ENCODE measurements at places on chromosomes 16 and 17. TPM values are rescaled to one million over a fixed set of nuclear protein-coding genes. Genes with fewer than 3 reads are reported as not detected.

DNA sequence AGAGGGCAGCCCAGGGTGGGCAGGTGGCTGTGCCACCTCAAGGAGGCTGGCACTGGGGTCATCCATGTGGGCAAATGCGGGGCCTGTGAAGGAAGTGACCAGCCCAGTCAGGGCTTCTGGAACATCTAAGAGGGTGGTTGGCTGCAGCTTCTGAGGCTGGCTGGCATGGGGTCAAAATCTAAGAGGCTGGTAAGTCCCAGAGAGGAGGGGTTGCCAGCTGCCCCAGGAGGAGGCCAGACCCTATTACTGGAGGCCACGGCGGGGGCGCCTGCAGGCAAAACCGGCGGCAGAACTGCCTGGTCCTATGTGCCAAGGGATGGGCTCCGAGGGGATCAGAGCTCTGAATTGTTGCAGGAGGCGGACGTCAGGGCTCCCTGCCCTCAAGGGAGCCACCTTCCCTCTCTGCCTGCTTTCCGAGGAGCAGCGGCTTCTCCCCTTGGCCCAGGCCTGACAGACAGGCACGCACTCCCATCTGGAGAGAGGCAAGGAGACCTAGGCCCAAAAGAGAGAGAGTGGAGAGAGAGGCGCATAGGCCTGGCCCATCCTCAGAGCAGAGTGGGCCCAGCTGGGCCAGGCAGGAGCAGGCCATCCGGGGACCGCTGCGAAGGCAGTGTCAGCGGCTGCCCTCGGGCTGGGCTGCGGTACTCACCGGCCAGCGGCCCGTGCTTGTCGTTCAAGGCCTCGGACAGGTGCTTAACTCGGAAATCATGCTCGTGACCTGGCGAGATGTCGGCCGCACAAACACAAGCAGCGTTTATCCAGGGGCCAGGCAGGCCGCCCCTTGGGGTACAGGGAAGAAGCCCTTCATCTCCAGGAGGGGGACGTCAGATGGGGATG lies 10.9 kb downstream of the ZACN start:
- H3K36me3 ChIP-seq = peaks cover 50% of the 10 kb centered on the region
- no peaks in the 10 kb centered on the region for H3K27me3 ChIP-seq
- H3K4me3 ChIP-seq = no peak overlapping the region
- no peak overlapping the region for H3K27ac ChIP-seq
- peaks cover 6% of the 10 kb centered on the region for H3K4me1 ChIP-seq
- DNase-seq = no peak

GPR139 gene
- total RNA-seq = not detected

DNA sequence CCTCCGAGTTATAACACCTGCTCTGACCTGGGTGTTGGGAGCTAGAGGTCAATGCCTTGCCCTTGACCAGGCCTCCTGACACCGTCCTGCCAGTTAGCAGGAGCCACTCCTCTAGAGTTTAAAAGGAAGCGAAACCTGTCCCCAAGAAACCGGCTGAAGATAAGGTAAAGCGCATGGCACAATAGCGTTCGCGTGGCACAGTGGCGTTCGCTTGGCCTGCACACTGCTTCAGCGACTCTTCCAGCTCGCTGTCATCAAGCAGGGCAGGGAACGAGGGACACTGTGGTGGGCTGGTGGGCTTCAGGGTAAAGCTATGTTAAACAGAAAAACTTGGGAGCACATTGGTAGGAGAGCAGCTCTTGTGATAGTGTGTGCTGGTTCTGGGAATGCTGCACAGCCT lies 28.2 kb upstream of the ETV4 start:
- no peaks in the 10 kb centered on the region for H3K36me3 ChIP-seq
- no peak overlapping the region for H3K4me3 ChIP-seq
- no peak overlapping the region for H3K27ac ChIP-seq
- DNase-seq = no peak
- H3K27me3 ChIP-seq = peaks cover 6% of the 10 kb centered on the region

- H3K27me3 ChIP-seq = no peaks in the 10 kb centered on the region
- no peak overlapping the region for H3K27ac ChIP-seq
- peaks cover 2% of the 10 kb centered on the region for H3K36me3 ChIP-seq
- peaks cover 20% of the 10 kb centered on the region for H3K4me1 ChIP-seq
These were observed 4.2 kb upstream of the MRM1 start for GRCh38 chr17:36597226-36597625.

DNA sequence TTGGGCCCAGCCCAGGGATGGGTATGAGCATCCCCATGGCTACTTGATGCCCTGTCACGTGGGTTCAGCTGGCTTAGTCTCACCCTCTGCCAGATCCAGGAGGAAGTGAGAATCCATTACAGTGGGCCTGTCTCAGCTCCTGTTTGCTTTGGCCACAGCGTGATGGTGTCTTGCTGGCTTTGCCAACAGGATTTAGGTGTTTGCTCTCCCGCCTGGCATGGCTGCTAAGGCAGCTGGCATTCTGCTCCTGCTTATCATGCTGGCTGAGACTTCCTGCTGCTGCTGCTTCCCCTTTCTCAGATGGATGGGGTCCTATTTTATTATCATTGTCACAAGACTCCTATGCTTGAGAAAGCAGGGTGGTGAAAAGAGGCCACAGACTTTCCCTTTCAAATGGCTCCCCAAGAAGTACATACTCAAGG lies 28.3 kb upstream of the HOXB13 start:
- no peaks in the 10 kb centered on the region for H3K36me3 ChIP-seq
- H3K4me1 ChIP-seq = no peaks in the 10 kb centered on the region
- H3K27me3 ChIP-seq = peaks cover 76% of the 10 kb centered on the region
- DNase-seq = no peak

TLCD1 gene
- 1.4 TPM for total RNA-seq

CD7 gene
- 140 TPM for total RNA-seq

DNA sequence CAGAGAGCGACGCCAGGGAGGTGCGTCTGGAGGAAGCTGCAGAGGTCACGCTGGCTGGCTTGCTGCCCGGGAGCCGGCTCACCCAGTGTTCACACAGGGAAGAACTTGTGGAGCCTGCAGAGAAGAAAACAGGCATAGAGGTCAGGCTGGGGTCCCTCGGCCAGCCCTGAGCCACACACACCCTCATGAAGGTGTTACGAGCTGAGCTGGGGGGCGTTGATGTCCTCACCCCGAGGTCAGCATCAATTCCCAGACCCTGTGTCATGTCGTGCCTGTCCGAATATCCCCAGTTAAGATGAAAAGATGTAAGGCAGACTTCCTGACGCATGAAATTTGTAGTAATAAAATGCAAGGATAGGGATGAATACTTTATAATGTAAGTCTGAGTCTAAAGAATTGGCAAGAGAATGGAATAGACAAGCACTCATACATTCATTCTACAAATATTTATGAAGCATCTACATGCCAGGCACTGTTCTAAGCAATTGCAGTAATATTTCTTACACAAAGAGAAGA lies 77.1 kb downstream of the USP31 start:
- no peak for DNase-seq
- H3K27me3 ChIP-seq = no peaks in the 10 kb centered on the region
- H3K36me3 ChIP-seq = peaks cover 7% of the 10 kb centered on the region
- no peak overlapping the region for H3K27ac ChIP-seq
- no peaks in the 10 kb centered on the region for H3K4me1 ChIP-seq
- no peak overlapping the region for H3K4me3 ChIP-seq

PMFBP1 gene
- total RNA-seq = 1.5 TPM

FSCN2 gene
- total RNA-seq = 0.50 TPM

LCMT1 gene
- 39.0 TPM for total RNA-seq

GRCh38 chr17:31803494-31804213 lies 55.4 kb downstream of the COPRS start:
- no peak overlapping the region for H3K27ac ChIP-seq
- H3K27me3 ChIP-seq = peaks cover 5% of the 10 kb centered on the region
- H3K4me3 ChIP-seq = no peak overlapping the region
- H3K36me3 ChIP-seq = no peaks in the 10 kb centered on the region

DNA sequence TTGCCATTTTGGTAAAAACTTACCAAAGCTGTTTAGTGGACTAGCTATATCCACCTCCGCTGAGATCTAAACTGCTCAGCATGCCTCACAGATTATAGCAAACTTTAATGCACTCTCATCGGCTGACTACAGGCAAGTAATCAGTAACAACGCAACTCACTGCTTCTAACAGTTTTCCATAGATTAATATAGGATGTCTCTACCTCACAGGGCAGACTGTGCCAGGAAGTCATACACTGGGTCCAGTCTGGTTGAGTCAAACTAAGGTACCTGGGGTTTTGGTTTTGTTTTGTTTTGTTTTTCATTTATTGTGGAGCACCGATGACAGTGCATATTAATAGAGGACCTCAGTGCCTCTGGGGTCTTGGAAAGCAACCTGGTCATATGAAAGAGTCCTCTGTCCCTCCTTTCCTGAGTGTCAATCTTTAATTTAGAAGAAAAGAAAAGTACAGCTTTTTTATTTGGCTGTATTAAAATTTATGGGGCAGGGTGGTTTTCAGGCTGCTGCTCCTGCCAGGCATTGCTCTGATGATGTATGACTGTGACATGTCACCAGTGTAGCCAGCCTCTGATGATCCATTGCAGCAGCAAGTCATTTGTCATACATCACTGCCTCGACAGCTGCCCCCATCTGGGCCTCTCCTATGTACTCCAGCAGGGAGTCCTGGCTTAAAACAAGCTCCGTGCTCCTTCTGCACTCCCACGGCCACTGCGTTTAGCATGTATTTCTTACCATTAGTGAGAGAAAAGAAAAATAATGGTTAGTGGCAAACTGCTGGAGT lies 854.1 kb downstream of the KCNJ2 start:
- no peaks in the 10 kb centered on the region for H3K27me3 ChIP-seq
- DNase-seq = no peak
- H3K4me3 ChIP-seq = no peak overlapping the region
- H3K4me1 ChIP-seq = no peaks in the 10 kb centered on the region

- H3K4me3 ChIP-seq = no peak overlapping the region
- no peaks in the 10 kb centered on the region for H3K36me3 ChIP-seq
- no peak overlapping the region for H3K27ac ChIP-seq
These were observed 3.7 kb upstream of the CACNA1H start for GRCh38 chr16:1149101-1149636.

KCNG4 gene
- not detected for total RNA-seq

CIITA gene
- total RNA-seq = 48.5 TPM

DNA sequence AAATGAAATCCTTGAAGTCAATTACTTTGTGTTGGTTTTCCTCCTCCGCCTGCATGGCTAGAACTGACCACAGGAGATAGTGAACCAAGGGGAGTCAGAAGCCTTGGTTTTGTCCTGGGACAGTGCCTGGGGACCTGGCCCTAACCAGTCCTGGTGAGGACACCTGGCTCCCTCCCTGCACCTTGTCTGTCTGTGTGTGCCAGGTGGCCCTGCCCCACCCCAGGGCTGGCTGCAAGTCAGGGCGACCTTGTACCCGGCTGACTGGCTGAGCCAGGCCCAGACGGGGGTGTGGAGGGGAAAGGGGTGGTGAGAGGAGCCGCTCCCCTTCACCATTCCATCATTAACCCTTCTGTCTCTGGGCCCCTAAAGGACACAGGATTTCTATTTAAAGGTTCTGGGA lies 3.4 kb downstream of the RAPGEFL1 start:
- H3K36me3 ChIP-seq = peaks cover 11% of the 10 kb centered on the region
- H3K27me3 ChIP-seq = no peaks in the 10 kb centered on the region
- H3K27ac ChIP-seq = no peak overlapping the region

DNA sequence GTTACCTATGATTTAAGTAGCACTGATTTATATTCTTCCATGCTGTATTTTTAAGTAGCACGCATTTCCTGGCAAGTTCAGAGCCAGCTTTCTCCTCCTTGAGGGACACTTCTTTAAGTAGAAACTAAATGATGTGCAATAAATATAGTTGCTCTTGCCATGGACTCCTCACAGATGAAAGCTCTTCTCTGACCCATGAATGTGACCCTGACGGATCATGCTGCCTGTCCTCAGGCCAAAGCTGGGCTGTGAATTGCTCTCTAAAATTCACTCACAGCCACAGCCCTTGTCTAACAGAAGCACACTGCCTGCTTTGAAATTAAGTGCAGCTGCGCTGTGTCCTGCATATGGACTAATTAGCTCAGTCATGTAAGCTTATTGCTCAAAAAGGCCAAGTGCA lies 438.8 kb downstream of the PMP22 start:
- no peak for DNase-seq
- no peaks in the 10 kb centered on the region for H3K27me3 ChIP-seq
- no peaks in the 10 kb centered on the region for H3K4me1 ChIP-seq

- DNase-seq = peak; percentile 70
- H3K27me3 ChIP-seq = peaks cover 7% of the 10 kb centered on the region
- H3K36me3 ChIP-seq = no peaks in the 10 kb centered on the region
- no peaks in the 10 kb centered on the region for H3K4me1 ChIP-seq
These were observed 15.4 kb upstream of the KATNB1 start for GRCh38 chr16:57720142-57720575.

GRCh38 chr16:180101-180675 lies at the start of gene HBQ1:
HBQ1 (plus strand) TSS chr16:180459; CDS start chr16:180487, 28 bp downstream.
- H3K36me3 ChIP-seq = peaks cover 2% of the 10 kb centered on the region
- no peak within 1 kb of the TSS for H3K27ac ChIP-seq
- H3K4me3 ChIP-seq = peak within 1 kb of the TSS; percentile 35
- peaks cover 30% of the 10 kb centered on the region for H3K27me3 ChIP-seq
- DNase-seq = no peak

GRCh38 chr16:84670063-84670462 lies 21.8 kb downstream of the KLHL36 start:
- DNase-seq = no peak
- peaks cover 7% of the 10 kb centered on the region for H3K27me3 ChIP-seq
- peaks cover 9% of the 10 kb centered on the region for H3K36me3 ChIP-seq
- H3K27ac ChIP-seq = no peak overlapping the region
- peaks cover 9% of the 10 kb centered on the region for H3K4me1 ChIP-seq

ARHGAP27 gene
- 84.4 TPM for total RNA-seq

GRCh38 chr16:79613009-79613408 lies 12.5 kb upstream of the MAF start:
- peaks cover 2% of the 10 kb centered on the region for H3K27me3 ChIP-seq
- H3K4me3 ChIP-seq = no peak overlapping the region
- H3K36me3 ChIP-seq = peaks cover 6% of the 10 kb centered on the region
- DNase-seq = no peak

- H3K36me3 ChIP-seq = no peaks in the 10 kb centered on the region
- no peak for DNase-seq
- H3K4me3 ChIP-seq = no peak overlapping the region
These were observed 183.2 kb downstream of the CYB561 start for GRCh38 chr17:63262751-63263476.

DNA sequence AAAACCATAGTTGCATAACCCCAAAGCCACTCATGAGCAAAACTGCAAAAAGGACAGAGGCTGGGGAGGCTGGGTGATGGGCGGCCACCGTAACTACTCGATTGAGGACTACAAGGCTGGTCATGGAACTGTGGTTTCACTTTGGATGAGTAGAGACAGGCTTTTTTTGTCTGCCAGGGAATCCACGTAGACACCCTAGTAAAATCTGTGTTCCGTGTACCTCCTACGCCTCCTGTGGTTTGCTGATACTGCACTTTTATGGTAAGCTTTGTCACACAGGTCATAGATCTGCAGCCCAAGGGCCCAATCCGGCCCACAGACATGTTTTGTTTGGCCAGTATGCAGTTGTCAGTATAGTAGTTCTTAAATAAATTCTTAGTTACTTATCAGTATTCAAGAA lies 2.2 kb upstream of the TLCD3B start:
- no peaks in the 10 kb centered on the region for H3K36me3 ChIP-seq
- peaks cover 25% of the 10 kb centered on the region for H3K4me1 ChIP-seq
- DNase-seq = no peak
- no peak overlapping the region for H3K27ac ChIP-seq
- H3K27me3 ChIP-seq = peaks cover 35% of the 10 kb centered on the region
- H3K4me3 ChIP-seq = no peak overlapping the region

VWA3A gene
- 0.18 TPM for total RNA-seq

FBXW10 gene
- not detected for total RNA-seq

CCL23 gene
- not detected for total RNA-seq
